ENCODE measurements at places on chromosomes 4 and X.
A peak's percentile ranks its signal among the peaks of the same experiment; 100 is the strongest.

GRCh38 chr4:186772936-186773487, 49.4 kb upstream of the FAT1 start:
- no peak for DNase-seq

DNA sequence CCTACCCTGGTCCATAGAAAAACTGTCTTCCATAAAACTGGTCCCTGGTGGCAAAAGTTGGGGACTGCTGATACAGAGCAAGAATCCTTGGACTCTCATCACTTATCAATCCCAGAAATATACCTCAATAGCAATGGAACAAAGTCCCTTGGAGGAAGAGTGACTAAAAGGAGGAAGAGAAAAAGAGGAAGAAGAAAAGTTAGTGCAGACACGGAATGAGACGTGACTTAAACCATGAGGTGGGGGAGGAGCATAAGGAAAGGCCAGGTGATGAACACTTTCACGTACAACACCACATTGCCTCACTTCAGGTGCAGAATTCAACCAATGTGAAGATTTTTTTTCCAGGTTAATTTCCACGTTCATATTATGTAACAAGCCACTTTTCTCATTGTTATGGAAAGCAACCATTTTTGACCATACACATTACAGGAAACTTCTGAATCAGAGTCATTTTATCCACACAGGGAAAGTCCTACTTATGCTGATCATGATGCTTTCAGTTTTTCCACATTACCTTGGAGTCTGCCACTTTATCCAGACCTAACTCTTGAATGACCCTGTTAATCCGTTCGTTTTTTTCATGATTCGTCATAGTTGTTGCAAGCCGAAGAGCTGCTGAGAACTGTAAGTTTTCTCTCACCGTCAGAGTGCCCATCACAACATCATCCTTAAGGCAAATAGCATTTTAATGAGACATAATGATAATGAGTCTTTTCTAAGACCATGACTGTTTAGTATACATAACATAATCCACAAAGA, 27.7 kb downstream of the ABCG2 start:
- no peak for DNase-seq

DNA sequence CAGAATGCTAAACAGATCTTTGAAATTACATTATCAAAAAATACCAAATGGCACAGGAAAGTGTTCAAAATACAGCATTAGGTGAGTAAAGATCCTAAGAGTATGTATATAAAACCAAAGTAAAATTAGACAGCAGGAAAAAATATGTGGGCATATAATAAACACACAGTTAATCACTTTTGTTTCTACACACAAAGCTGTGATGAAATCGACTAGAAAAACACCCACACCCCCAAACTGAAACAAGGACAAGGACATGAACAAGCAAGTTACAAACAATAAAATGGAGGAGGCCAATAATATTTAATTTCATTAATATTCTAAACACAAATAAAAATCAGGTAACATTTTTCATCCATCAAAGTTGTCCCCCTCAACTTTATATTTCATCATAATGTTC, 143.2 kb downstream of the FRYL start:
- no peak for DNase-seq

DNA sequence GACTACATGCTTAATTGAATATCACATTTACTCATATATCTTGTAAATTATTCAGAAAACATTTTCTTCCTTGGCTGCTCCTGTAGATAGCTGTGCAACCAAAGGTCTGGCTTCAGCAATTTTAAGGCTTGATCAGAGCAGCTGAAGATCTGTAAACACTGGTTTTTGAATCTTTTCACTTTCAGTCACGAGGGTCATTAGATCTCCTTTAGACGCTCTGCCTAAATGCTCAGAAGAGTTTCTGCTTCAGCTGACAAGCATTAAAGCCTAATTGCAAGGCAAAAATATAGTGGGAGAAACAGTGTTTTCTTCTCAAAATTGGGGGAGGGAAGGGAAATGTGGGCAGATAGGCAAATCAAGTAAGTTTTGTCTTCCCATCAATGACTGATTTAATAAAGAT, 25.7 kb downstream of the TRPC5 start:
- no peak for DNase-seq

GRCh38 chr4:52780617-52781354, 29.6 kb upstream of the ERVMER34-1 start:
- DNase-seq = no peak

DNA sequence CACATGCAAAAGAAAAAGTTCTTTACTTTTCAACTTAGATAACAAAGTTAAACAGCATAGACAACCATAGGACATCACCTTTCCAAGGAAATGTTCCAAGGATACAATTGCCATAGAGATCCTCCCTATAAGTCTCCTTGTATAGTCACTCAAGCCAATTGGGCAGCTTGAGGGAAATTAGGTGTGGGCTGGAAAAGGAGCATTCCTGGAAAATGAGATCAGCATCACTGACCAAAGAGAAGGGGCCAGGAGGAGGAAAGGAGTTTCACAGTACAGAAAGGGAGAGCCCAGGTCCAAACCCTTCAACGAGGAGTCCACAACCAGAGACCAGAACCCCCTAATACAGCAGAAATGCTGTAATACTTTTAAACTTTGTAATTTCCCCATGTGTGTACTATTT, 91.5 kb upstream of the PPARGC1A start:
- DNase-seq = no peak

- no peak for DNase-seq
These were observed 171.4 kb downstream of the ARHGEF9 start for GRCh38 chrX:63613531-63614028.

- no peak for DNase-seq
These were observed 123.0 kb upstream of the MAGEB16 start for GRCh38 chrX:35675151-35675550.

- DNase-seq = no peak
These were observed 756.5 kb upstream of the AGA start for GRCh38 chr4:178198691-178199090.

DNA sequence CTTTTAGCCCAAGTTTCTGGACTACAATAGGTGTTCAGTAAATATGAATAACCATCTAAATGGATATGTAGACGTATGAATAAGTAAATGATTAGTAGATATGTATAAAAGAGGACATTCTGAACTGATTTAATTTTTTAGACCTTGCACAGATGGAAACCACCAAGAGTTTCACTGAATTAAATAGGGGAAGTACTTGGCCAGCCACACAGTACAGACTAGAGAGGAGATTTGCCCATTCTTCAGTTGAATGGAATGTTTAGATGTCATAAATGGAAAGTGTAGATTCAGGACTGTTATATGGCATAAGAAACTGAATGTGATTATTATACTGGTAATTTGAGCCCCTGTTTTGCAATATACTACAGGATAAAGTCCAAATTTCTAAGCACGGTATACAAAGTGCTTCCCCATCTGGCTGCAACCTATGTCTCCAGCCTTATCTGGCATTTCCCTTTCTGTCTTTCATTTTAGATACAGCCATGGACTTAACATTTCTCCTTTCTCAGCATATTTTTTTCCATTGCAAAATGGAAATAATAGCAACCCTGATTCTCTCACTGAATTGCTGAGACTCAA, 137.8 kb upstream of the HS3ST1 start:
- DNase-seq = no peak

DNA sequence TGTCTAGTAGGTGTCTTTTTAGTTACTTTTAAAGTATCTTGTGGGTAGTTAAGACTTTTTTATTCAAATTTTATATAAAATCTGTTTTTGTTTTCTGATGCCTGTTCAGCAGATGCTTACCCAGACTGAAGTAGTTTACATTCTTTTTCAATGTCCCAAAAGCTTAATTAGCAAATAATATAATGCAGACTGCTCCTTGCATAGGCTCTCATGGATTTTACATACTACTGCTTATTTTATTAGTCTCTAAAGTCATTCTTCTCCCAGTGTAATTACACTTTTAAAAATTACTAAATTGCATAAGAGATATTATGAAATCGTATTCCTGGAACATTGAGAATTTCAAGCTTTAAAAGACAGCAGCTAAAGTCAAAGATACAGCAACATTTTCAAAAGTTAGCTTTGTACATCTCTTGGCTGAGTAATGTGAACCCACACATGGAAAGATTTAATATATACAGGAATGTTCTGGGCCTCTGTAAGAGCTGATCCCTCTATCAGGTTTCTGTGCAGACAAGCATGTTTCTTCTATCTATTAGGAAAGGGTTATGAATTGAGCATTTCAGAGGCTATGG, 148.4 kb upstream of the SPRY1 start:
- no peak for DNase-seq

GRCh38 chr4:138897811-138898226, 117.8 kb upstream of the NOCT start:
- no peak for DNase-seq

- DNase-seq = no peak
These were observed 28.7 kb downstream of the SLC25A43 start for GRCh38 chrX:119427795-119428185.

DNA sequence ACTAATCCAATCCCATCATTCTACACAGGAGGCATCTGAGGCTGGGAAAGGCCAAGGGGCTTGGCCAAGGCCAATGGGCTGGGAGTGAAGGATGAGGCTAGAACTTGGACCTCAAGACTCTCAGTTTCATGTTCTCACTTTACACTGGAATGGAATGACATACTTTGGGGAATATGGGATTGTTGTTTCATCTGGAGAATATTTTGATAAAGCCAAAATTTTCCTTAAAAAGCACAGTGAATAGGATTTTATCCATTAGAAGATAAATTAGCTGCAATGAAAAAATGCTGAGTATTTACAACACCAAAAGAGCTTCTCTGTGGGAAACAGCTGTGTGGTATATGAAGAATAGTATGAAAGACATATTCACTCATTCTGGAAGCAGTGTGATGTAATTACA, 29.3 kb downstream of the SMIM20 start:
- no peak for DNase-seq

DNA sequence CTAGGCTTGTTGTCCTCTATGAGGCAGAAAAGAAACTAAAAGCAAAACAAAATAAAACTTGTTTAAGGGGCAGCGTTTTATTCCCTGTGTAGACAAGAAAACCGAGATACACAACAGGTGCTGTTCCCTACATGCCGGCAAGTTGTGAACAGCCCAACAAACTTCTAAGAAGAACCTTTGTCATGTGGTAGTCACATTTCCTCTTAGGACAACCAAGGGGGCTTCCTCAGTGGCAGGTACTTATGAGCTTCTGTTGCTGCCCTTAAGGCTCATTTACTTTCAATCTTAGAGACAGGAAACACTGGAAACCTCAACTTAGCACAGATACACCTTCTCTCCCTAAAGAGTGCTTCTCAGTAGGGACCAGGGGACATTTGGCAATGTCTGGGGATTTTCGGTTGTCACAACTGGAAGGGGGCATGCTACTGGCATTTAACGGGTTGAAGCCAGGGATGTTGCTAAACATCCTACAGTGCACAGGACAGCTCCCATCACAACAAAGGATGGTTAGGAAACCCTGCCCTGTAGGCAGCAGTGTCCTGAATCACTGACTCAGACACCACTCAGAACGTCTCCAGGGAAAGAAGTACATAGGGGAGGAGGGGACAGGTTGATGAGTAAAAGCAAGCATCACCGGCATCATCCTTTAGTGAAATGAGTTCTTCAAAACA, 111.0 kb downstream of the ASB9 start:
- DNase-seq = peak; percentile 25
